ENCODE measurements at places on chromosomes 3 and 15. TPM values are rescaled to one million over a fixed set of nuclear protein-coding genes. Genes with fewer than 3 reads are reported as not detected.

SPSB4 gene
- total RNA-seq, result 0.07 TPM

HRH1 gene
- 6.6 TPM for total RNA-seq

PARP9 gene
- 5.1 TPM for total RNA-seq

GPR176 gene
- 11.4 TPM for total RNA-seq

RTP4 gene
- not detected for total RNA-seq

MGLL gene
- total RNA-seq, result 65.4 TPM

SLC28A2 gene
- not detected for total RNA-seq

CD200 gene
- not detected for total RNA-seq

EFCAB12 gene
- total RNA-seq, result 0.95 TPM

MESP2 gene
- 0.42 TPM for total RNA-seq

GOLGA6L10 gene
- total RNA-seq, result 0.78 TPM

SCAANT1 gene
- total RNA-seq, result not detected

SNURF gene
- total RNA-seq, result 13.7 TPM

FBXW12 gene
- total RNA-seq, result not detected

STAC gene
- 2.3 TPM for total RNA-seq

IL17RB gene
- 0.83 TPM for total RNA-seq

RFC4 gene
- total RNA-seq, result 43.4 TPM

SLC12A1 gene
- not detected for total RNA-seq

COL6A5 gene
- total RNA-seq, result not detected

DUOXA1 gene
- total RNA-seq, result 0.06 TPM

OXTR gene
- total RNA-seq, result 10.5 TPM

TLE3 gene
- 22.6 TPM for total RNA-seq

ARHGEF26 gene
- total RNA-seq, result 9.1 TPM

STRIT1 gene
- total RNA-seq, result not detected

MYO5C gene
- total RNA-seq, result 5.2 TPM

CPLX3 gene
- total RNA-seq, result not detected

UNC13C gene
- not detected for total RNA-seq

NR2E3 gene
- 0.19 TPM for total RNA-seq

TIMP4 gene
- 11.9 TPM for total RNA-seq

CYP8B1 gene
- total RNA-seq, result not detected

WDR49 gene
- not detected for total RNA-seq

FSIP1 gene
- total RNA-seq, result 0.70 TPM

CEP63 gene
- total RNA-seq, result 12.5 TPM

A4GNT gene
- total RNA-seq, result not detected

ZNF80 gene
- total RNA-seq, result not detected

EAF2 gene
- total RNA-seq, result 2.2 TPM

ADGRG7 gene
- total RNA-seq, result not detected

GP5 gene
- total RNA-seq, result not detected

PROK2 gene
- total RNA-seq, result not detected

RLBP1 gene
- not detected for total RNA-seq

RTP3 gene
- total RNA-seq, result not detected

CKMT1B gene
- total RNA-seq, result 5.1 TPM

C3orf85 gene
- total RNA-seq, result not detected

NEIL1 gene
- 2.7 TPM for total RNA-seq

ARPP21 gene
- total RNA-seq, result 0.32 TPM

IFT122 gene
- total RNA-seq, result 13.2 TPM

ABHD6 gene
- total RNA-seq, result 10.7 TPM

CHCHD6 gene
- total RNA-seq, result 21.4 TPM

SI gene
- total RNA-seq, result not detected

SMCO1 gene
- total RNA-seq, result not detected

Measured in A549 treated with Mapracorat at 1 μM for 4 hours (cell line).